ELF-1 (cell line): ENCODE measurements at places on chromosomes 5 and 9.

GRCh38 chr5:2130361-2130760 lies 247.6 kb upstream of the IRX4 start:
- DNase-seq: no peak

- DNase-seq: no peak
These were observed 122.6 kb upstream of the IRX2 start for GRCh38 chr5:2874099-2874498.

GRCh38 chr5:126544087-126544740 lies 50.8 kb downstream of the ALDH7A1 start:
- DNase-seq: peak; percentile 40

- DNase-seq: no peak
These were observed 68.0 kb upstream of the IRX4 start for GRCh38 chr5:1950708-1951103.

GRCh38 chr5:138708791-138709190 lies 44.4 kb upstream of the CTNNA1 start:
- no peak for DNase-seq

DNA sequence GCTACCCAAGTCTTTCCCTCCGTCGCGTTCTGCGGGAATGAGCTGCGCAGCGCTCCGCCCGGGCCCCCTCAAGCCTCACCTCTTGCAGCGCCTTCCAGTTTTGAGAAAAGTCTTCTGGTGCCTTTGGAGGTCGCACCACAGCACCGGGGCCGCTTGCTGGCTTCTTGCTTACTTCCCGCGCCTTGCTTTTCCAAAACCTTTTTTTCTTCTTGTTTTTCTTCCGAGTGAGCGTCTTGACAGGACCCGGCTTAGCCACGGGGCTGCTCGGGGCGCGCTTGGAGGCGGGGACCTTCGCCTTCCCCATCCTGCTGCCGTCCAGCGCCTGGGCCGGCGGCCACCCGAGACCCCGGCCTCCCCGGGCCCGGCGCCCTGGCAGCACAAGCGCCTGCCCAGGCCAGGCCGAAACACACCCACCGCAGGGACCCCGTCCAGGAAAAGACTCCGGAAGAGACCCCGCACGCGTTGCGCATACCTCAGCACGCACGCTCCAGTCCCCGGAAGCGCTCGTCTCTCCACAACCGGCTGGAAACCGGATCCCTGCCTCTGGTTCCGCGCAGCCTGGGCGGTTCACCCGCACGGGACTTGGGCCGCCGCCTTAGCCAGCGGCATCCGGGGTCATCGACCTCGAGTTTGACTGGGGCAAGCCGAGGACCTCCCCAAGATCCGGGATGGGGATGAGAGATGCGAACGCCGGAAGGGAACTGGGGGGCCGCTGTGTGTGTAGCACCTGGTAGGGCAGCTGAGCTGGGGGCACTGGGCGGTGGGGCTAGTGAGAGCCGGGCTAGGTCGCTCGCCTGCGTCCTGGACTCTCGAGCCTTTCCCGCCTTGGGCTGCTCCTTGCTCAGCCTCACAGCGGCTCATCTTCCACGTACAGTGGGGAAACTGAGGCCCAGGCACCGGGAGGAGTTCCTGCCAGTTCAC lies at the start of gene REXO4:
Gene REXO4 (minus strand): TSS at position 470 of the 921 bp plus-strand sequence. CDS start 166 bp downstream, at position 304.
- peak; percentile 96 for DNase-seq

- no peak for DNase-seq
These were observed 16.8 kb upstream of the ZBTB43 start for GRCh38 chr9:126788046-126788445.

DNA sequence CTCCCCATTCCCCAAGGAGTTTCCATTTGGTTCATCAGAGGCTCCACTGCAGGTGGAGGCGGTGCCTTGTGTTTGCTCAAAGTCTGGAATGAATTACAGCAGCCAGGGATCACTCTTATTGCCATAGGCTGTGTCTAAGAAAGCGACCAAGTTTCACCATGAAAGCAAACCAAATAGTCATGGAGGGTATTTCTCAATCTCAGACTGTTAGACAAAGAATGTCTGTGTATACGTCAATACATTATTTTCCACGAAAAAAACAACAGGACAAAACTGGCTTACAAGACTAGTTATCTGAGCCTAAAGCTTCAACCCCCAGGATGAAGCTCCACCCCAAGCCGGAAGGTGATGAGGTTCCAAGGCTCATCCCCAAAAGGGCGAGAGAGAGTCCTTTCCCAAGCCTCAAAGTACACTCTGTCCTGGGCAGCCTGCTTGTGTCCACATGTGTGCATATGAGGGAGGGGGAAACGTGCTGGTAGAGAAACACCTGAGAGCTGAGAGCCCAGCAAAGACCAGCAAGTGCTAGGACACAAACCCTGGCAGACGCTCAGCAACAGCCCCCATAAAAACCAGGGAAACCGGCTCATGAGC lies 4.3 kb downstream of the B4GALT1 start:
- DNase-seq: no peak

GRCh38 chr5:62783374-62784057 lies 204.9 kb downstream of the LRRC70 start:
- no peak for DNase-seq

GRCh38 chr5:35073160-35073559 lies 25.4 kb upstream of the AGXT2 start:
- no peak for DNase-seq

DNA sequence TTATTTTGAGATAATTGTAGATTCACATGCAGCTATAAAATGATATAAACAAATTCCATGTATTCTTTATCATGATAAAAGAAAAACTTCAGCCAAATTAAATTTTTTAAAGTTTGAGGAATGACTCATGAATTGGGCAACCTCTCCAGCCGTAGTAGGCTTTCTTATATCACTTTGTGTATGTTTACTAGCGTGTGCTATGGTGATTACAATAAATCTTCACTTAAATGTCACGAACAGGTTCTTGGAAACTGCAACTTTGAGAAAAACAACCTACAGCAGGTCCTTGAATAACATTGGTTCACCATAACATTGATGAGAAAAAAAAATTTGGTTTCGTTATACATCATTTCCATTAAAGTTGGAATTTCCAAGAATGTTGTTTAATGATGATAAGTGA lies 730.9 kb upstream of the TYRP1 start:
- DNase-seq: no peak

- DNase-seq: no peak
These were observed 467.1 kb upstream of the ST8SIA4 start for GRCh38 chr5:101370181-101370580.

DNA sequence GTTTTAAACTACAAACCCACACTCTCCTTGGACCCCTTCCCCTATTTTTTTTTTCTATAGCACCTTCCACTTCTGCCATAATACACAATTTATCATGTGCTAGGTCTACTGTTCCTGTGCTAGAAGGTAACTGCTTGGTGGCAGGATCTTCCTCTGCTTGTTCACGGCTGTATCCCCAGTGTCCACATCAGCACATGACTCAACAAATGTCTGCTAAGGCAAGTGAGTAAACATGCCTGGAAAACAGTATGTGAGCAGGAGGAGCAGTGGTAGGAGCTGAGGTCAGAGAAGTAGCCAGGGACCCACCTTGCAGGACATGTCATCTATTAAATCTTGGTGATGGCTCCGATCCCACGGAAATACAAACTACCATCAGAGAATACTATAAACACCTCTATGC lies 79.4 kb downstream of the AUH start:
- no peak for DNase-seq

GRCh38 chr5:103364074-103364473 lies 105.5 kb downstream of the MACIR start:
- DNase-seq: no peak

DNA sequence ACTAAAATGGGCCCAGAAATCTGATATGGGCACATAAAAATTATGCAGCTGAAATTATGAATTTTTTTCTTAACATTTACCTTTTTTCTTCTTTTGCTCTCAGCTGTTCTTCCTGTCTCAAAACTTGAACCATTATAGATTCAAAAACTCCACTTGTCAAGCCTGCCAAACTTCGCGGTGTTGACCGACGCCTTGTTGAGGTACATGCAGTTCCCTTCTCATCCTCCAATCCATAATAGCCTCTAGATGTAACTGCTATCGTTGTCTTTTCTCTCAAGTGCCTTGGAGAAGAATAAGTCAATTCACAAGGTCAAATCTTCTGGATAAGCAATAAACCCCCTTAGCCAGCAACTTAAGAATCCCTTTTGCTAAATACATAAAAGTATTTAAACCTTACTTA lies 27.2 kb downstream of the RANBP6 start:
- no peak for DNase-seq

- DNase-seq: no peak
These were observed 556.8 kb downstream of the RAB3C start for GRCh38 chr5:59139695-59140094.

DNA sequence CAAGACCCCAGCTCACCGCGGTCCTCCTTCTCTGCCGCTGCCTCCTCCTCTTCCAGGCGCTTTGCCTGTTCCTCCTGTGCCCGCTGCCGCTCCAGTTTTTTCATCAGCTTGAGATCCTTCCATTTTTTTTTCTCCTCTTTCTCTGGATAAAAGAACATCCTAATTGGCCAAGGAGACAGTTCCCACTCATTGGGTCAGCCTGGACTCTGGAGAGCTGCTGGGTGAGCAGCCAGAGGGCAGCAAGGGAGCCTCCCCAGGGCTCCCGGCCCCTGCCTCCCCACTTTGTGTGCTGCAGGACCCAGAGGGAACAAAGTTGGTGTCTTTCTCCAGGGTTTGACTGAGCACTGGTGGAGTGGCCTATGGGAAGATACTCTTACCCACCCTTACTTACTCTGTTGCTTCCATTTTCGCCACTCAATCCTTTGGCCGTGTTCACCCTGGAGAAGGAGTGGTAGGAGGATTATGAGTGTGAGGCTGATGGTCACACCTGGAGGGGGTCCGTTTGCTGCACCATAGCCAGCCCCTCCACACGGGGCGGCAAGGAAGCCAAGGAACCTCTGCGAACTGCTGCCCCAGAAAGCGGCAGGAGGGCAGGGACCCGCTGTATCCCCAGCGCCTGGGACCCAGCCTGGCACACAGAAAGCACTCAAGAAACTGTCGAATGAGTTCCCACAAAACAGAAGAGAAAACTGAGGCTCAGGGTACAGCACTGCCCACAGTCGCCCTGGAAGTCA lies 708 bp downstream of the SPOUT1 start:
- DNase-seq: no peak

DNA sequence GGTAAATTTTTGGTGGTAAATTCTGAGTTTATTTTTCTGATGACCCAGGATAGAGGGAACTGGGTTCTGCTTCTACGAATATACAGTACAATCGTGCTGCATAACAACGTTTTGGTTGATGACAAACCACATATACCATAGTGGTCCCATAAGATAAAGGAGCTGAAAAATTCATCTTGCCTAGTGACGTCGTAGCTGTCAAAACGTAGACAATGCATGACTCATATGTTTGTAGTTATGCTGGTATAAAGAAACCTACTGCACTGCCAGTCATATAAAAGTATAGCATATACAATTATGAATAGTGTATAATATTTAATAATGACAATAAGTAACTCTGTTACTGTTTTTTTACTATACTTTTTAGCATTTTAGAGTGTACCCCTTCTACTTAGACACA lies 244.0 kb downstream of the GAS1 start:
- no peak for DNase-seq

GRCh38 chr9:97632248-97632984 lies 752 bp downstream of the TSTD2 start:
- DNase-seq: peak; percentile 84

DNA sequence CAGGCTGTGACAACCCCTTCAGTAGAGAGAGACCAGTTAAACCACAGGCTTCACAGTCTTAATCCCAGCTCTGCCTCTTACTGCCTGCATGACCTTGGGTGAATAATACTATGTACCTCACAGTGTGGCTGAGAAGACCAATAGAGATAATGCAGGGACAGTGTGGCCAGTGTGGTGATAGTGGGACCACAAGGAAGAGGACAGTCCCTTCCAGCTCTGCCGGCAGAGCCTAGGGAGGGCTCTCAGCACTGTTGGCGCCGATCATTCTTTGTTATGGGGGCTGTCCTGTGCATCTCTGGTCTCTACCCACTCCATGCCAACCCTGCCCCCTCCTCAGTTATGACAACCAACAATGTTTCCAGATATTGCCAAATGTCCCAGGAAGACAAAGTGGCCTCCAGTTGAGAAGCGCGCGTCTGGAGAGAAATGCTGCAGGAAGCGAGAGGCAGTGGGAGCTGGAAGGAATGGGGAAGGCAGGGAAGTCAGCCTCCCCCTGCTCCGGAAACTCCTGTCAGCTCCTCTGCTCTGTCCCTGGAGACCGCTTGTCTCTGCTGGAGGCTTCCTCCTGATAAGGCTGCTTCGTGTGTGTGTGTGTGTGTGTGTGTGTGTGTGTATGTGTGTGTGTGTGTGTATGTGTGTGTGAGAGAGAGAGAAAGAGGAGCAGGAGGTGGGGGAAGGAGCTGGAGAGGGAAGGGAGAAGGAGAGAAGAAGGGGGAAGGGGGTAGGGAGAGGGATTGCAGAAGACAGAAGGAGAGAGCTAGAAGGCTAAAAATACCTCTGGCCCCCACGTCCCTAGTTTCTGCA lies 31.8 kb upstream of the FABP6 start:
- peak; percentile 78 for DNase-seq

- DNase-seq: no peak
These were observed 103.7 kb downstream of the SIL1 start for GRCh38 chr5:139094154-139095131.

DNA sequence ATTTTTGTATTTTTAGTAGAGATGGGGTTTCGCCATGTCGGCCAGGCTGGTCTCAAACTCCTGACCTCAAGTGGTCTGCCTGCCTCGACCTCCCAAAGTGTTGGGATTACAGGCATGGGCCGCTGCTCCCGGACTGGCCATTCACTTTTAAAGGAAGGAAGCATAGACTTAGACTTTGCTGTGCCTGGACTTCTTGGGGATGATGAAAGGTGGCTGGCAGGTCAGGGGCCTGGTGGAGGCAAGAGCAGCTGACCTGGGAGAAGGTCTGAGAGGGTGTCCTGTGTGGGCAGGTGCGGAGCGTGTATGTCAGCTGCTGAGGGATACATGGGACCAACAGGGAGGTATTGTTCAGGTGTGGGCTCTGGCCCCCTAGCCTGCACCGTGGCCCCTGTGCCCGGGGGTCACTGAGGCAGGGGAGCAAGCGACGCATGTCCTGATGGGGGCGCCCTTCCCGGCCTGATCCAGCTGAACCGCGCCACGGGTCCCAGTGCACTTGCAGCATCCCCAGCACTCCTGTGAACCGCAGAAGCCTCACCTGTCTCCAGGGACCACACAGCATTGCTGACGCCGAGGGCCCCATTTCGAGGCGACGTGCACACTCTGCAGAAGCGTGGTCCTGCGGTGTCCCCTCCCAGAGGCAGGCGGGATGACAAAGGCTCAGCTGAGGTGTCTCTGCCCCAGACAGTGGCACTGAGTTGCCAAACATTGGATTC lies 23.1 kb downstream of the NDUFS6 start:
- no peak for DNase-seq

DNA sequence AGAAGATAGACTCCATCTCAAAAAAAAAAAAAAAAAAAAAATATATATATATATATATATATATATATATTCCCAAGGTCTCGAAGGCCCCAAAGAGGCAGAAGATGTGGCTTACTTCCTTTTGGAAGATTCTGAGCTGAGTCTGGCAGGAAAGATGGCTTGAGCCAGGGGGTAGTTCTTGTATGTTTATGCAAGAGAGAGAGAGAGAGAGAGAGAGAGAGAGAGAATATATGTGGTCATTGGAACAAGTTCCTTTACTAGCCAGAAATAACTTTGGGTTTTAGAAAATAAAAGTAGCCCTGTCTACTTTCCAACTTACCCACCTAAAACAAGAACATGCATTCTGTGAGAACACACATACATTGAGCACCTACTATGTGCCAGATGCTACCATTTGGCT lies 17.6 kb downstream of the NCS1 start:
- DNase-seq: no peak
